Right hindlimb (tissue), 1 donor: ENCODE measurements at places on chromosomes 13 and 19.

- no peak for DNase-seq
Observed at GRCh38 chr13:40148101-40148500, 492.6 kb downstream of the COG6 start.

GRCh38 chr13:71619096-71619495 lies 247.9 kb downstream of the DACH1 start:
- no peak for DNase-seq

DNA sequence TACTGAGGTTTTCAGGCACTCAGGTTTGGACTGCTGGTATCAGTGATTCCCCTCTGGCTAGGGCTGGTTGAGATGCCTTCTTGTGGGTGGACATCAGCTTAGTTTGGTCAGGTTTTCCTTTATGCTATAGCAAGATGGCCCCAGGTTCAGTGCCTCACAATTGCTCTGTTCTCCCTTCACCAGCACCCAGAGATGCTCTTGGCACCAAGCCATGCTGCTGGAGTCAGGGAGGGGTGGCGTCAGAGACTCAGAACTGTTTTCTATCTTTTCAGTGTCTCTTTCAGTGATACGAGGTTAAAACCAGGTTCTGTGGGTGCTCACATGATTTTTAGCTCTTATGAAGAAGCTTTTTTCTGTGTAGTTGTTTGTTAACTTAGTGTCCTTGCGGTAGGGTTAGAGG lies 96.9 kb downstream of the NBEA start:
- no peak for DNase-seq

GRCh38 chr19:48540110-48540509 lies 11.9 kb upstream of the SULT2B1 start:
- DNase-seq, result no peak

- DNase-seq, result no peak
Observed at GRCh38 chr13:21971662-21972621, 301.1 kb downstream of the FGF9 start.

- no peak for DNase-seq
Observed at GRCh38 chr13:67069117-67069767, 160.9 kb downstream of the PCDH9 start.

DNA sequence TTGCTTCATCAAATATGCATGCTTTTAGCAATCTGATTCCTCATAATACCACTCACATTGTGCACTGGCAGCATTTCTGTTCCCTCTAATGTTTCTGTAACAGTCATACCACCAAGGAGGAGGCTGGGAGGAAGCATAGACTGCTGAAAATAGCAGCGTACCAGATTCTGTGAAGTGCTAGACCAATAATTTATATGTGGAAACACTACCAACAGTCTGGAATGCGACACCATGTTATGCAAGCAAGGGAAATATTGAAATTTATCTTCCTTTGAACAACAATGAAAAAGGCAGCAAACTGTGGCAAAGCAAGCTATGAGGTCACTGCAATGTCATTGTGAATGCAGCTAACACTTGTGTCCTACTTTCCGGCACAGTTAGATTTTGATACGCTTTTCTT lies 1388.0 kb downstream of the EFNB2 start:
- DNase-seq, result no peak

GRCh38 chr19:6740589-6741343 lies 1.3 kb downstream of the TRIP10 start:
- peak; percentile 88 for DNase-seq

DNA sequence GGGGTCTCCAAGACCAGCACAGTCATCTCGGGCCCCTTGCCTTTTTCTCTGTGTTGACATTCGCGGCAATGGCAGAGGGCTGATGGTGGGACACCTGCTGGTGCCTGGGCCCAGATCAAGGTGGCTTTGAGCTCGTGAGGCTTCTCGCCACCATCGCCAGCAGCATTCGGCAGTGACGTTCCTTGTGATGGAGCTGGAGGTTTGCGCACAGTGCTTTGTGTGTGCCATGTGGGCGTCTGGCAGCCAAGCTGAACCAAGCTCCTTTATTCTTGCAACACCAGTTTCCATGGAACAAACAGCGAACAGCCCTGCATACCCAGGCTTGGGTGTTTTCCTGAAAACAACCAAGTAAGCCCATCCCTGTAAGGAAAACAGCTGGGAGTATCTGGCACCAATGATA lies 9.1 kb upstream of the TMEM255B start:
- no peak for DNase-seq

GRCh38 chr13:95233026-95233635 lies 68.1 kb downstream of the ABCC4 start:
- DNase-seq, result no peak

- DNase-seq, result no peak
Observed at GRCh38 chr19:53945441-53945840, 17.3 kb upstream of the CACNG8 start.

- no peak for DNase-seq
Observed at GRCh38 chr19:35038623-35039512, 2.7 kb upstream of the HPN start.

DNA sequence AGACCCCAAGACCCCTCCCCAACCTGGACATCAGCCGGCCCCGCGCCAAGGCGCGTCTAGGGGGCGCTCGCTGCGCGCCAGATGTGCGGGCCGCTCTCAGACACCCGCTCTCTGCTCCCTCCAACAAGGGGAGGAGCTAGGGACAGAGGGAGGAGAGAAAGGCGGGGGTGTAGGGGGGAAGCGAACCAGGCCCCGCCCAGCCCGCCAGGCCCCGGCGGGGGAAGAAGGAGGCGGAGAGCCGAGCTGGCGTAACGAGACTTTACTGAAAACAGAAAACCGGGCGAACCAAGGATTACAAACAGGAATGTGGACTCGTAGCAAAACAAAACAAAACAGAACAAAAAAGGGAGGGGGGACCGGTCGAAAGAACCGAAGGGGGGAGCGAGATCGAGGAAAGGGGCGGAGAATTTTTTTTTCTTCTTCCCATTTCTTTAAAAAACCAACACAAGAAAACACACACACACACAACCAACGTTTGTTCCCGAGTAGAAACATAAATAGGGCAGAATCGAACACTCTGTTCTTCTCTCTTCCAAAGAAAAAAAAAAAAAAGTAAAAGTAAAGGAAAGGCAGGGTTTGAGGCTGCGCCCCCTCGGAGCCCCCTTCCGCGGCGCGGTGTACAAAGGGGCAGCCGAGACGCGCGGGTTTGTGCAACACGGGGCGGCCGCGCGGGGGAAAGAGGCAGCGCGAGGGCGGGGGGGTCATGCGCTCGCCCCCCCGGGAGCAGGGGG lies 1.7 kb downstream of the JUND start:
- peak; percentile 96 for DNase-seq

DNA sequence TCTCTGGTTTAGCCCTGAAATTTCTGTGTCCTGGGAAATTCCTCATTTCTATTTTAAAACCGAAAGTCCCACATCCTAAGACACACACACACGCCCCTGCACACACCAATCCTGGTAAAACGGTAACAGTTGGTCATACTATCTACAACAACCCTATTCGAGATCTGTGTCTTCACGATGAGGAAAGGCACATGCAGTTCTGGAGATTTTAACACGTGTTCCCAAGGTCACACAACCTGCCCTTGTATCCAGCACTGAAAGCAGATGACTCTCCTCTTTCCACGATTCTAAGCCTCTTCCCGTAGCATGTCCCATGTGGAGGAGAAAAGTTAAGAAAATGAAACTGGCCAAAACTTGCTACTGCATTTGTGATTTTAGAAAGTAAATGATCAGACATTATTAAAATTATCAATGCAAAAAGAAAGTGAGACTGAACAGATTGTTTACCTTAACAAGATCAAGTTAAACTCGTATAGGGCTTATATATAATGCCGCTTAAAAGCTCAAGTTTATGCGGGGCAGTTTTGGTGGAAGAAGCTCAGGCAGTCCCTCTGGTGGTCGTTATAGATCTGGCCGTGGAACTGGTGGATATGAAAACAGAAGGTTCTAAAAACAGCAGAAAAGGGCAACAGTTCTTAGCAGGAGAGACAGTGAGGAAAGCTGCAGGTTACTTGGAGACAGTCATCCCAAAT lies 32.7 kb downstream of the VSTM1 start:
- DNase-seq, result no peak

GRCh38 chr19:7182489-7182888 lies 111.7 kb downstream of the INSR start:
- no peak for DNase-seq

- no peak for DNase-seq
Observed at GRCh38 chr13:84430015-84430414, 547.7 kb upstream of the SLITRK1 start.

GRCh38 chr13:50485979-50486935 lies 357.2 kb downstream of the DLEU7 start:
- DNase-seq, result no peak

- DNase-seq, result no peak
Observed at GRCh38 chr19:51779181-51779580, 15.8 kb upstream of the FPR3 start.

DNA sequence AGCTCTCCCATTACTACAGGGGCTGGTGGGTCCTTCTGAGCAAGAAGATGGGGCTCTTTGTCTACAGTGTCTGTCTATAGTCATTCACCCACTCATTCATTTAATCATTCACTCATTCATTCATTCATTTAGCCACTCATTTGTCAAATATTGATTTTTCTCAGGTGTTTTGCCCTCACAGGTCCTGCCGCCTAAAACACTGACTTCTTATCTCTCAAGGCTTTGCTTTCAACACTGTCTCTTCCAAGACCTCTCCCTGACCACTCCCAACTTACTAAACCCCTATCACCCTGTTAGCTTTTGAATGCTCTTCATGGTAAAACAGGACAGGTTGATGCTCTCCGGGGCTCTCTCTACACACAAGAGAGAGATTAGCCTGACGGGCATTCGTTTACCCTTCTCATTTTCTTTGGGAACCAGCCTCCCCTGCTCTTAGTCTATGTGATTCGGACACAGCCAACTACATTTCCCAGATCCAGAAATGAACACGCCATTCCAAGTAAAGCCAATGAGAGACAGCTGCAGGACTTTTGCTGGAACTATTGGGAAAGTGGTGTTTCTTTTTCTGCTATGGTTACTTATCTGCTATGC lies 22.7 kb downstream of the FAM187B start:
- DNase-seq, result no peak

DNA sequence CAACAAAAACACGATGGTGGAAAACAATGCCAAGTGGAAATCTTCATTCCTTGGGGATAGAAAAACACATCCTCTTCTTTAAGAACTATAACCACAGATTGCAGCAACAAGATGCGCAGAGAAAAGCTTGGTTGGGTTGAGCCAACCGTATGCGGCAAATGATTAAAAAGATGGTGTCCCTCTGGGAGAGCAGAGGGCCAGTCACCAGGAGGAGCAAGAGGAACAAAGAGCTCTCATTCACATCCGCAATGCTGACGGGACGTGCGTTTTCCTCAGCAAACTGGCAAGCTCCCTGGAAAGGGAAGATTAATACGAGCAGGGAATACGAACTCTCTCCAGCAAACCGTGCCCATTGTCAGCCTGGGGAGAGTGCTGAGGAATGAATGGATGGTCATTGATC lies 141.6 kb downstream of the KATNAL1 start:
- peak; percentile 51 for DNase-seq

GRCh38 chr13:76148374-76148773 lies 512.2 kb downstream of the LMO7 start:
- DNase-seq, result no peak
